PC-9 (cell line): ENCODE measurements at places on chromosomes 16 and 17.

GRCh38 chr17:18278867-18279266 is 18.4 kb downstream of the MIEF2 start:
- no peak for DNase-seq

DNA sequence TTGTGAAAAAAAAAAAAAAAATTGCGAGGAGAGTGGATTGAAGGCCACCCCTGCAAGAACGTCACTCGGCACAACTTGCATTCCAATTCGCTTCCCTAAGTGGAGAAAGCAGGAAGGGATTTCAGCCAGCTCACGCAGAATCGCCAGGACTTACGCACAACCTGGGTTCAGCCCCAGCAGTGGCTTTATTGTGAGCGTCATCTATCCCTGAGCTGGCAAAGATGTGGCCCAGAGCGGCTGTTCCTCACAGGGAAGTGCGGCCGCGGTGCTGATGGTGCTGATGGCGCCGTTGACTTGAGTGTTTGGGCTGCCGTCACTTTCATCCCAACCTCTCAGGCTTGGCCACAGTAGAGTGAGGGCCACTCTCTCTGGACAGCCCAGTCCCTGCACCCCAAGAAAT is 197.6 kb downstream of the NTN1 start:
- DNase-seq = no peak

DNA sequence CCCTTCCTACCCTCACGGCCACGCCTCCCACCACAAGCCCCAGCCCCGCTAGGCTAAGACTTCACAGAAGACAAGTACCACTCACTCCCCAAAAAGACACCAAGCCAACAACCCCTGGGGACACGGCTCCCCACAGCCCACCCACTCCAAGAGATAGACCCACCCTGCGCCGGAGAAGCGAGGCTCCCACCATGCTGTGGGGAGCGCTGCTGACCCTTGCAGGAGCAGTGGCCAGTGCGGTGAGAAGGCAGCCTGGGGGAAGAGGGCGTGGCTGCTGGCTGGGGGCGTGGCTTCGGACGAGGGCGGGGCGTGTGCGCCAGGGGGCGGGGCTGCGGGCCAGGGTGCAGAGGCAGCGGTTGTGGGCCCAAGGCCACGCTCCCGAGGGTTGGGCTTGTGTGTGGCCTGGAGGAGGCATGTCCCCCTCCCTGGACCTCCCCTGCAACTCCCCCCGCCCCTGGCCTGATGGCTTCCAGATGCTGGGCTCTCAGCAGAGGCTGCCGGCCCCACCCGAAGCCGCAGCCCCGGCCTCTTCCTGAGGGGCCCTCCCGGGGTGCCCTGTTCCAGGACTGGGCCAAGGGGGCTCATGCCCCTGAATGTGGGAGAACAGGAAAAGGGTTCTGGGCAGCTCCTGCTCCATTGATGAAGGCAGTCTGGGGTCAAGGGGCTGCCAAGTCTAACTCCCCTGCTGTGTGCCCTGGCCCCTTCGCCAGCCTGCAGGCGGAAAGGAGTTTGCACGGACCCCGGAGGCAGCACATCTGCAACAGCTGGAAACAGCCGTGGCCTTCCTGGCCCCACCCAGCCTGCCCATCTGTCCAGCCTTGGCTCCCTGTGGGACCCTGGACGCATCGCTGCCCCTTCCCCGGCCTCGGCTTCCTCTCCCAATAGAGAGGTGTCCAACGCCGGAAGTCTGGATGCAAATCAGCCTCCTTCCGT is 9.1 kb downstream of the TFAP4 start:
- DNase-seq = no peak

DNA sequence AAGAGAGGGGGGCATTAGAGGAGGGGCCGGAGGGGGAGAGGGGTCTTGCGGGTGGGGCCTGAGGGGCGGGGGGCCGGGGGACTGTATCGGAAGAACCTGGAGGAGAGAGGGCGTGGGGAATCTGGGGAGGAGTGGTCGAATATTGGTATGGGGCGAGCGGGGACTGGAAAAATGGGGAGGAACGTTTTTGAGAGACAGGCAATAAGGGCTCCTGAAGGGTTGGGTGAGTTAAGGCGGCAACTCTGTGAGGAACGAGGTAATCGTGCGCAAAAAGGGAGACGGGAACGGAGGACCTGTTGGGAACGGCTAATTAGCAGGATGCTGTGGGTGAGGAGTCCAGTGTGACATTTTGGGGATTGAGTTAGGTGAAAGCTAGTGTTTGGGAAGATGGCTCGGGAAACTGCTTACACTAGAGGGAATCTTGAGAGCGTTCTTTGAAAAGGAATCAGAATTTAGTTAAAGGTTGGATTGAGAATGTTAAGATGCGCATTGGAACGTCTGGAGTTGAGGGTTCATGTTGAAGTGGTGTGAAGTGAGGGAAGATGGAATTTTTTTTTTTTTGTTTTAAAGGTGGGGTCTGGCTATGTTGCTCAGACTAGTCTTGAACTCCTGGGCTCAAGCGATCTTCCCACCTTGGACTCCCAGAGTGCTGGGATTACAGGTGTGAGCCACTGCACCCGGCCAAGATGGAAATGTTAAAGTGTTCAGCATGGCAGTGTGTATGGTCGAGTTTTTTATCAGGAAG is 662 bp downstream of the WIPF2 start:
- DNase-seq = peak; percentile 41

- DNase-seq = no peak
These were observed 49.3 kb downstream of the AKAP10 start for GRCh38 chr17:19928299-19928698.

- DNase-seq = no peak
These were observed 226.5 kb downstream of the PMP22 start for GRCh38 chr17:15038656-15039055.

DNA sequence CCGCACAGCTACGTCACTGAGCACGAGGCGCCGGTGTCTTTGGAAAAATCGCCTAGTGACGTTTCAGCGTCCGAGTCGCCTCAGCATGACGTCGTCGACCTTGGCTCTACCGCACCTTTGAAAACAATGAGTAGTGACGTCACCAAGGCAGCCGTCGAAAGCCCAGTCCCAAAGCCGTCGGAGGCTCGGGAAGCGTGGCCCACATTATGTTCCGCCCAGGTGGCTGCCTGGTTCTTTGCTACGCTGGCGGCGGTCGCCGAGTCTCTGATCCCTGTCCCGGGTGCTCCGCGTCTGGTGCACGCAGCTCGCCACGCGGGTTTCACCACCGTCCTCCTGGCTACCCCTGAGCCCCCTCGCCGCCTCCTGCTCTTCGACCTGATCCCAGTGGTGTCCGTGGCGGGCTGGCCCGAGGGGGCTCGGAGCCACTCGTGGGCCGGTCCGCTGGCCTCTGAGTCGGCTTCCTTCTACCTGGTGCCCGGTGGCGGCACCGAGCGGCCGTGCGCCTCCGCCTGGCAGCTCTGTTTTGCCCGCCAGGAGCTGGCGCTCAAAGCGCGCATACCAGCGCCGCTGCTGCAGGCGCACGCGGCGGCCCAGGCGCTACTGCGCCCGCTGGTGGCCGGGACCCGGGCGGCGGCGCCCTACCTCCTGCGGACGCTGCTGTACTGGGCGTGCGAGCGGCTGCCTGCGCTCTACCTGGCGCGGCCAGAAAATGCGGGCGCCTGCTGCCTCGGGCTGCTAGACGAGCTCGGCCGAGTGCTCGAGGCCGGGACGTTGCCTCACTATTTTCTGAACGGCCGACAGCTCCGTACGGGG is 1.5 kb downstream of the TMEM102 start:
- DNase-seq = peak; percentile 90

DNA sequence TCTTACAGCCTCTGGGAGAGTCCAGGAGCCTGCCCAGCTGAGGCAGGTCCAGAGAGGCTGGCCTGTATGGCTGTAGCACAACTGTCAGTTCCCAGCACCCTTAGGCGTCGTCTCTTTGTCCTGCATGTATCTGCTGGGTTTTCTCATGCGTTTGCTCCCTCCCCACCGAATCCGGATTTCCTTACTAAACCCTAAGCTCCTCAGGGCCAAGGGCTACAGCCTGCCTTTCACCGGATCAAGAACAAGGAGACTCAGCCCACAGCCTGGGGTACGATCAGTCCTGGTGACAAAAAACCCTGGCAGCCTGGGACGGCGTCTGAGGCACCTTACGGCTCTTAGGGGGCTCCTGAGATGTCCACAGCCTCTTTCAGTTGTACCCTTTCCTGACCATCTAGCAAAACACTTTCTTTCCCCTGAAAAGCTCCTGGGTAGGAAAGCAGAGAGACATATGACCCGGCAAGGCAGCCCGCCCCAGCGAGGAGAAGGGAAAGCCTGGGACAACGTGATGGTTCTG is 12.2 kb downstream of the HIC1 start:
- no peak for DNase-seq

DNA sequence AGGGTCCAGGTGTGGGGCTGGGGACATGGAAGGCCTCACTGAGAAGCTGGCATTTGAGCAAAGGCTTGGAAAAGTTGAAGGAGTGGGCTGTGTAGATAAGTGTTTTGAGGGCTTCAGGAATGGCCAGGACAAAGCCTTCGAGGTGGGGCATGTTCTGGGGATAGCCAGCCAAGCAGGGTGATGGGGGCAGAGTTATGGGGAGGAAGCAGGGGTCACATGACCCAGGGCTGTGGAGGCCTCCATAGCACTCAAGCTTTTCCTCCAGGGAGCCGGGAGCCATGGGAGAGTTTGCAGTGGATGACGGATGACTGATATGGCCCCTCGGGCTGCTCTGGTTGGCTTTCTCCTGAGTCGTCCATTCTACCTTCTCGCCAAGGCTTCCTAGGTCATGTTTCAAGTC is 27.6 kb downstream of the PLCG2 start:
- no peak for DNase-seq

- DNase-seq = no peak
These were observed 41.3 kb downstream of the ERCC4 start for GRCh38 chr16:13961099-13961811.

GRCh38 chr16:14097182-14097959 is 26.3 kb downstream of the MRTFB start:
- DNase-seq = peak; percentile 59

- DNase-seq = no peak
These were observed 79.1 kb downstream of the GRIN2A start for GRCh38 chr16:10103118-10103517.

GRCh38 chr17:45759761-45760160 is 24.4 kb upstream of the CRHR1 start:
- DNase-seq = no peak

- no peak for DNase-seq
These were observed 10.7 kb downstream of the TBX2 start for GRCh38 chr17:61410141-61411010.

DNA sequence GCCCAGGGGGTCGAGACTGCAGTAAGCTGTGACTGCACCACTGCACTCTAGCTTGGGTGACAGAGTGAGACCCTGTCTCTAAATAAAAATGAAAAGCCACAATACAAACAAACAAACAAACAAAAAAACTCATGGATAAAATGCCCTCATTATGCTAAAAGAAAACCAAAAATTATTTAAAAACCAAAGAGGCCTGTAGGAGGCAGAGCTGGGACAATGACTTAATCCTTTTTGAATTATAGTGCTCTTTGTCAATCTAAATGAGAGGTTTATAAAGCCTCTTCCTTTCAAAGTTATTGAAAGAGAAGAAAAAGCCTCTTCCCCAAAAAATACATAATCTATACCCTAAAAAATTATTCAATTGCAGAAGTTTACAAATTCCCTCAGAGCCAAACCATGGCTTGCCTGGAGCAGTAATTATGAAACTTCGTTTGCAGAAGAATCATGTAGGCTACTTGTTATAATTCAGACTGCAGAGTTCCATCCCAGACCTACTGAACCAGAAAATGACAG is 18.5 kb downstream of the CRLF3 start:
- no peak for DNase-seq

DNA sequence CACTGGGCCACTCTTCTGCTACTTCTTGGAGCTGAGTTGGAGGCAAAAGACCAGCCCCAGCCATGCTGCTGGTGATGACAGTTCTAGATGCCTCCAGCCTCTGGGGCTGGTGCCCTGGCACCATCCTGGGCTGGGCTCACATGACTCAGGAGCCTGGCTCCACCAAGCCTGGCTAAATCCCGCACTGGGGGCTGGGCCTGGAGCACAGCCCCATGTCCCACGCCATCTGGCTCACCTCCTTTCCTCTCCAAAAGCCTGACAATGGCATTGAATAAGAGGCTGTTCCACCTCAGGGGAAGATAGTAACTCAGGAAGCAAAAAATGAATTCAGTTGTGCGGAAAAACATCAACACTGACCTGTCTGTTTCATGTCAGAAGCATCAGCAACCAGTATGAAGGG is 45.1 kb upstream of the MTSS2 start:
- no peak for DNase-seq

DNA sequence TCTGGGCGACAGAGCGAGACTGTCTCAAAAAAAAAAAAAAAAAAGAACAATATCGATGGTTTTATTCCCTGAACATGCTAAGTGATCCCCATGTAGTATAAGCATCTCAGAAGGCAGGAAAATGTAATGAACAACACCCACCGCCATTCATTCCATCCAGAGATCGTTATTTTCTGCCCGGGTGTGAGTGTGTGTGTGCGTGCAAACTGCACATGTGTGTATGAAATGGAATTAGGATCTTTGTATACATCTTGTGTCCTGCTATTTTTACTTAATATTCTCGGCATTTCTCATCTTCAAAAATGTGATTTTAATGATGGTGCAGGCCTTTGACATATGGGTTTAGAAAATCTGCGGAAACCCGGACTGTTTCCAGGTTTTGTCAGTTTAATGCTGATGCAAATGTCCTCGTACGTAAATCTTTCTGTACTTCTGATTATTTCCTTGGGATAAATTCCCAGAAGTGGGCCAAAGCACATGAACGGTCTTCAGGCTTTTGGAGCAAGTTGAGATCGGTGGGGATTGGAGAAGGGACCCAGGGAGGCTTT is 254.8 kb downstream of the SEC14L1 start:
- DNase-seq = no peak

DNA sequence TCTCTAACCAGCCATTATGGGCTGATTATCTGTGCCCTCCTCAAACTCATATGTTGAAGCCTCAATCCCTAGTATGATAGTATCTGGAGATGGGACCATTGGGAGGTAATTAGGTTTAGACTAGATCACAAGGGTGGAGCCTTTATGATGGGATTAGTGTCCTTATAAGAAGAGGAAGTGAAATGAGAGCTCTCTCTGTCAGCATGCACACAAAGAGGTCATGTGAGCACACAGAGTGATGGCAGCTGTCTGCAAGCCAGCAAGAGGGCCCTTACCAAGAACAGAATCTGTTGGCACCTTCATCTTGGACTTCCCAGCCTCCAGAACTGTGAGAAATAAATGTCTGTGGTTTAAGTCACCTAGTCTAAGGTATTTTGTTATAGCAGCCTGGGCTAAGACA is 101.9 kb downstream of the PCTP start:
- no peak for DNase-seq

DNA sequence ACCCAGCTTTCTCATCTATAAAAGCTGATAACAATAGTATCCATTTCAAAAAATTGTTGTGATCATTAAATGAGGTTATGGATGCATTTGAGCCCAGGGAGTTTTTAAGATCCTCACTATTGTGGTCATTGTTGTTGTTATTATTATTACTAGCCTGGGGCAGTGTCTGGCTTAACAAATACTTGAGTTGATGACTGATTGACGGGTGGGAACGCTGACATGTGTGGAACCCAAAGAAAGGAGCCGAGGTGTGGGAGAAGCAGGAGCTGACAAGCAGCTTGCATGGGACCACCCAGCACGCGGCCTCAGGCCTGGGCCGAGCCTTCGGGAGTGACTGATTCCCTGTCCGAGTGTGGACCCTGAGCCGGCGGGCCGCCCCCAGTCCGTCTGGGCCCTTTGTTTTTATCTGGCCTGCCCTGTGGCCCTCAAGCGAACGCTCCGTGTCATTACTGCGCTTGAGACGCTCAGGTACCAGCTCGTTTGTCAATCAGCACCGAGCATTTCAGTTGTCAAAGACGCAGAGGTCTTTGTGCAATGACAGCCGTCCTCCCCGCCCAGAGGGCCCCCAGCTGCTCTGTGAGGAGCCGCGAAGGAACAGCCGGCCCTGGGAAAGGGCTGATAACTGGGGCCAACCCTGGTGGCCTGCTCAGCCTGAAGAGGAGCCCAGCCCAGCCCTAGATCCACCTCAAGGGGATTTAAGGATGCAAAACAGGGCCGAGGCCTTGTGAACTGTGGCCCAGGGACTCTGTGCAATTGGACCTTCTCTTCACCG is 132.9 kb upstream of the FOXF1 start:
- no peak for DNase-seq
